ENCODE measurements at places on chromosomes 6 and 20.
A peak's percentile ranks its signal among the peaks of the same experiment; 100 is the strongest.

- DNase-seq = no peak
These were observed 99.7 kb downstream of the F13A1 start for GRCh38 chr6:6220718-6221117.

DNA sequence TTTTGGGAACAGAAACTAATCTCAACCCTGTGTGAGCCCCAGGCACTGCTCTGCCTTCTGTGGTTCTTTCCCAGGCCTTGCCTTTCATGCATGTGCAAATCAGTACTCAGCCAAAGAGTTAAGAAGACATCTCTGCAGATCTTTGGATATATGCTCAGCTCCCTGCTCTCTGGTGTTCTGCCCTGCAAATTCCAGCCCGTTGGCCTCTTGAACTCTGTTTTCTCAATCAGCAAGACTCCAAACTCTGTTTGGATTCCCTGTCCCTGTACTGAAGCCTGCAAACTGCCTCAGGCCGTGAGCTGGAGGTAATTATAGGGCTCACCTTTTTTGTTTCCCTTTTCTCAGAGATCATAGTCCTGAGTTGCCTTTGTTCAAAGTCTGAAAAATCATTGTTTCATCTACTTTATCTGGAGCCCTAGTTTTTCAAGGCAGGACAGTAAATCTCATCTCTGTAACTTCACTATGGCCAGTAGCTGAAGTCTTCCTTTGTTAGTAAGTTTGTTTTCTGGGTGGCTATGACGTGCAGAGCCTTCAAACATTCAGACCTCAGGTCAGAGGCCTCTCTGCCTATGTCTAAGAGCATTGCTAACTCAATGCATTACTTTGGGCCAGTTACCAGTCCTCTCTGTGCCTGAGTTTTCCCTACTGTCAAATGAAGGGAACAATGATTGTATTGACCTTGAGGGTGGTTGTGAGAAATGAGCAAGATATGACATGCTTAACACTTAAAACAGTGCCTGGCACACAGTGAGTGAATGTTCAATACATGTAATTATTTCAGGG, 15.9 kb upstream of the MDFI start:
- DNase-seq = no peak

DNA sequence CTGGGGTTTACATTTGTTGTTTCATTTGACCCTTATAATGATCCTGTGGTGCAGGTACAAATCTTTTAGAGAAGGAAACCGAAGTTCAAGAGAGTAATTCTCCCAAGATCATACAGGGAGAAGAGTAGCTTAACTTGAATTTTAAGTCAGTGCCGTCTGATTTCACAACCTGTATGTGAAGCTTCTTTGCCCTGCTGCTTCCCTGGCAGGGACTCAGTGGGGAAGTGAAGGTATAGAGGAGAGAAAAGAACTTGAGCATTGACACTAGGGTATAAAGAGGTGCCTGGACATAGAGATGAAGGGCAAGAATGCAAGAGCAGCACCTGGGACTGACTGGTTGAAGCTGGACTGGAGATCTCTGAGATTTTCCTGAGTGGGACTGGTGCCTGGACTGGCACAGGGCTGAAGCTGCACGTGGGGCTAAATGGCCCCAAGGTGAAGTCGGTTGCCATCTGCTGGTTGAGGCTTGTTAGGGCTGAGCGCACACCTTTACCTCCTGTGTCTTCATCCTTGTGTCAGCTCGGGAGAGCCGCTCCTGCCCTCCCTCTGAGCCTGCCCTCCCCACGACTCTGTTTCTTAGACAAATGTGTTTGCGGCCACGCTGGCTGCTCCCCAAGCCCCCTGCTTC, 41.8 kb downstream of the FARS2 start:
- DNase-seq = peak; percentile 41

DNA sequence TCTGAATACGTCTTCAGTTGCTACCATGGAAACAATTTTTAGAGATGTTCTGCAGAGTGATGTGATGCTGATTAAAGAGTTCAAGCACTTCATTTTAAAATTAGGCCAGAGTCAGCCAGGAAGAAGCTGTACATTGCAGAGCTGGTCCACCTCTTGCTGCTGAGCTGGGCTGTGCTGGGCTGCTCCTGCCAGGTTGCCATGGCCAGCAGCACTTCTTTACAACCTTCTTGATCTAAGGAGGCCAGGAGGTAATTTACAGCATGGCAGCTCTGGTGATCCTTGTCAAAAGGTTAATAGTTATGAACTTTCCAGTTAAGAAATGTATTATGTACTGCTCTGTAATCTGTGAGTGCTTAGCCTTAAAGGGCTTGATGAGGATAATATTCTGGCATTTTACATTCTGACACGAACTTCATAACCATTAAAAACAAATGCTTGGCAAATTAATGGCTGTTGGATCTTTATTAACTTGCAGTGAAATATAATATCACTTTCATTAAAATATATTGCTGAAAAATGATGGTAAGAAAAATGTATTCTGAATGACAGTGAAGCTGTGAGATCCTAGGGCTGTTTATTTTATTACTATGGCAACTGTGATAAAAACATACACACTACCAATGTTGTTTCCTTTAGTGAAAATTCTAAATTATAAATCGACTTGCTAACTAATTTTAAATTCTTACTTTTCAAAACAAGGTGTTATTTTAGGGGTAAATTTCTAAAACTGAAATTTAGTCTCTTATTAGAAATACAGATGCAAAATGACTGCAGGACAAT, 259.7 kb downstream of the RFPL4B start:
- DNase-seq = no peak

- DNase-seq = no peak
These were observed at the start of gene SLC17A2 for GRCh38 chr6:25930532-25931410. SLC17A2 (minus strand) TSS chr6:25930691; CDS start chr6:25925796, 4,895 bp downstream.

- no peak for DNase-seq
These were observed 1.9 kb downstream of the NT5E start for GRCh38 chr6:85451565-85452306.

- DNase-seq = no peak
These were observed 22.4 kb downstream of the IL17A start for GRCh38 chr6:52208612-52209011.

- DNase-seq = no peak
These were observed 12.9 kb upstream of the CEP85L start for GRCh38 chr6:118663993-118664985.

GRCh38 chr6:144334150-144334708, 49.1 kb downstream of the UTRN start:
- DNase-seq = peak; percentile 62

DNA sequence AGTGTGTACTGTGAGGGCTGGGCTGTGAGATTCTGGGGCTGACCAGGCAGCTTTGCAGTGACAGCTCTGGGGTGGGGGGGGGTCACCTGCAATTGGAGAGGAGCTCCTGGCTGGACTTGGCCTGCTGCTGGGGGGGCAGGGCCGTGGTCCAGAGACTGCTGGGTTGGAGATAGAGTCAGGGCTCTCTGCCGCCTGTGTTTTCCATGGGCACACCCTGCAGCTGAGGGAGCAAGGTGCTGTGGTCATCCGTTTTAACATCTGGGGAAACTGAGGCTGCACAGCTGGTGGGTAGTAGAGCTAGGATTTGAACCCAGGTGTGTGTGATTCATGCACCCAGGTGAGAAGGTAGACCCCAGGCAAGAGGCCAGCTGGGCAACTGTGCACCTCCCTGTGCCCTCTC, 7.3 kb downstream of the DLGAP4 start:
- DNase-seq = no peak

- DNase-seq = no peak
These were observed 91.7 kb upstream of the PDE7B start for GRCh38 chr6:135759831-135760230.

DNA sequence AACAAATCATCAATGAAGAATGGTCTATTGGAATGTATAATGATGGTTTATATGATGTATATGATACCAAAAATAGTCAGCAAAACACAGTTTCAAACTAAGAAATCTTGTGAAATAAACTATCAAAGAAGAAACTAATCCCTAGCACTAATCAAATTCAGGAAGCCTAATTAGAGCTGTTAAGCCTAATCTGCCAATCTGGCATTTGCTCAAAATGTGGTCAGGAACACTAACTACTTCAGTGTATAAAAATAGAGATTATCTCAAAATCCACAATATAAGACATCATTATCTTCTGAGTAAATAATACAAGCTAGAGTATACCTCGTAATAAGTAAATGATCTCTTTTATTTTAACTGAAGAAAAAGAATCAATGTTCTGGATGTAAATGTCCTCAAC, 12.8 kb upstream of the AKAP7 start:
- DNase-seq = no peak

DNA sequence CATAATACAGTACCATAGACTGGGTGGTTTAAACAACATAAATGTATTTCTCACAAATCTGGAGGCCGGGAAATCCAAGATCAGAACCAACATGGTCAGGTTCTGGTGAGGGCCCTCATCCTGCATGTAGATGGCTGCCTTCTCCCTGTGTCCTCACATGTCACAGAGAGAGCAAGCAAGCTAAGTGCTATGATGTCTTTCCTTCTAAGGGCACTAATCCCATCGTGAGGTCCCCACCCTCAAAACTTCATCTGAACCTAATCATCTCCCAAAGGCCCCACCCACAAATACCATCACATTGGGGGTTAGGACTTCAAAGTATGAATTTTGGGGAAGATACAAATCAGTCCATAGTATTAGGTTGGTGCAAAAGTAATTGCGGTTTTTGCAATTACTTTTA, 56.8 kb downstream of the CCDC170 start:
- DNase-seq = no peak

- no peak for DNase-seq
These were observed 1.4 kb upstream of the STX11 start for GRCh38 chr6:144148886-144149285.

DNA sequence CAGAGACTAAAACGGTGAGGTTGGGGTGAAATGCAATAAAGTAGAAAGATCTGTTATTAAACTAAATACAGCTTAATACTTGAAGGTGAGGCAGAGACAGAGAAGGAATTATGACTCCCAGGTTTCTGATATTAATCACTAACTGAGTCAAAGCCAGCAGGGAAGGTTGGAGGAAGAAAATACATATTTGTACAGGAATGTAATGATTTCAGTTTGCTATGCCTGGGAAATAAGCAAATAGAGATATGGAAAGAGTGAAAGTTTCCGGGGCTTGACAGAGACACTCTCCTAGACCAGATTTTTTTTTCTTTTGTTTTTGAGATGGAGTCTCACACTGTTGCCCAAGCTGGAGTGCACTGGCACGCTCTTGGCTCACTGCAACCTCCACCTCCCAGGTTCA, 76.8 kb downstream of the PTPRK start:
- DNase-seq = no peak

- no peak for DNase-seq
These were observed 48.1 kb downstream of the DUSP22 start for GRCh38 chr6:340186-340955.

GRCh38 chr6:132136981-132137380, 185.8 kb upstream of the CCN2 start:
- DNase-seq = no peak

GRCh38 chr6:167588181-167588919, 238.4 kb upstream of the AFDN start:
- DNase-seq = no peak

GRCh38 chr6:32087574-32088486, 21.3 kb downstream of the TNXB start:
- peak; percentile 23 for DNase-seq

DNA sequence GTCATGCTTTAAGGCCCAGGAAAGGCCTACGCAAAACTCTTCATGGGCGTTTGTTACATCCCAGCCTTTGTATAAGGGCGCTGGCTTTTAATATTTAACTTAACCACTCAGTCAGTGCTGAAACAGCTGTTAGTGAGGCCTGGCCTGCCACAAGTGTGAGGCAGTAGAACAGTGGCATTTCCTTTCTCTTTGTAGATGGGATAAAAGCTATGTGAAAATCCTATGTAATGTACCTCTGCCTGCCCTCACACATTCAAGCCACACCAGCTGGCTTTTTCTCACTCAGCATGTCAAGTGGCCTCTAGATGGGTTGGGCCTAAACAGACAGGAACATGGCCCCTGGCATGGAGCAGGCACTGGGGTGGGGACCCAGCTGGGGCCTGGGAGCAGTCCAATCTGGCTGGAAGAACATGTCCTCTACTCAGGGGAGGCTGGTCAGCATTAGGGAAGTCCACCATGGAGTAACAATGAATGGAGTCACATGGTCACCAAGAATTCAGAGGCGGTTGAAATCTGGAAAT, 20.7 kb downstream of the CGA start:
- DNase-seq = no peak

- DNase-seq = no peak
These were observed 71.1 kb downstream of the PERP start for GRCh38 chr6:138036111-138036510.

DNA sequence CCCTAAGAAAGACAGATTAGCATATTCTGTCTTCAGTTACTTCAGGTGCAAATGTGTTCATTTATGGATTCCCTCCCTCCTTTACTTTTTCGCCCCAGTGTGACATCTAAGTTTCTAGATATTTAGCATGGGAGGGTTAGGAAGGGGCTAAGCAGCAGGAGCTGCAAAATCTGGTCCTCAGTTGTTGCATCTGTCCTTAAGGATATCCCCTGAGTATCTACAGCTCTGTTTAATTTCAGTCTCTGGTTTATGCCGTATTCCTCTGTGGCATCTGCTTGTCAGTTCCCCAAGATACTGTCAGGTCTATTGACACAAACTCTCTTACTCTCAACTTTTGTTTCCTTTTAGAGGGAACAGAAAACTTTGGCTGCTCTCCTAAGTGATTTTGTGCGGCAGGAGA, 754.6 kb upstream of the MAP3K7 start:
- no peak for DNase-seq

GRCh38 chr20:36808317-36809257, 35.0 kb upstream of the DSN1 start:
- DNase-seq = peak; percentile 18

DNA sequence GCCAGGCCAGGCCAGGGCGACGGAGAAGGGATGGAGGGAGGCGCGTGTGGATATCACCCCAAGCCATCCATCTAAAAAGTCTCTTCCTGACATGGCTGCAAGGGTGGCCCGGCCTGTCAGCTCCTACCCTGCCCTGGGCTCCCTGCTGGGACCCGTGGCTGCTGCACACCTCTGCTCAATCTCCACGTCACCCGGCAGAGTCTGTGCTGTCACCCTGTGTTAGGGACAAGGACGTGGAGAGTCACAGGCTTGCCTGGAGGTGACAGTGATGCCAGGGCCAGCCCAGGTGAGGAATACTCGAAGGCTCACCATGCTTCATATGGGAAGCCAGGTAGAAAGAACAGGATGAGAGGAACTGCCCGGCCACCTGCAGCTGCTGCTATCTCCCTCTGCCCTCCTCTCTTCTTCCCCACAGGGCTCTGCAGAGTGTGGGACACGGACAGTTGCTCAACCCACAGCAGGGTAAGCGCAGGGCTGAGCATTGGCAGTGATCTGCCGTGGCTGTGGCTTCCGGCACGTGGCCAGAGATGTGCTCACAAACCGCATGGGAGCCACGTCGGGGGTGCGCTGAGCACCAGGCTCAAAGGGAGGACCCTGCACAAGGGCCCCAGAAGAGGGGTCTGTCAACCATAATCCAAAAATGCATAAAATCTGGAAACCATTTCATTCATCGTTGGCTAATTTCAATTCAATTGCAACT, 214.3 kb downstream of the DLL1 start:
- no peak for DNase-seq

DNA sequence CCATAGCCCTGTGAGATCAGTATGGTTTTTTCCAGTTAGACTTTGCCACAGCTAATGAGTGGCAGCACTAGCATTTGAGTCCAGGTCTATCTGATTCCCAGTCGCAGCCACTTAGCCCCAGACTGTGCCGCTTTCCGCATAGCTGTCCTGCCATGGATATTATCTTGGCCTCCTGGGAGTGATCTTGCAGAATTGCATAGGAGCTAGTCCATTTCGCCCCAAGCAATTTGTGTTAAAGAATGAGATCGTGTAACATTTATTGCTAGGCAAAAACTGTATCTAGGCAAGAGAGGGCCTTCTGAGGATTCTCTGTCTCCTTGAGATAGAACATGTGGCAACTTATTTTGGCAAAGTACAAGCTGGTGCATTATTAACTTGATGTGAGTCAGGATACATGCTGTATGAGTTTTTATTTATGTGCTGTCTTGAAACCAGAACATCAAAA, 74.2 kb downstream of the EZR start:
- no peak for DNase-seq
